ENCODE measurements at places on chromosomes 2 and 18.

DNA sequence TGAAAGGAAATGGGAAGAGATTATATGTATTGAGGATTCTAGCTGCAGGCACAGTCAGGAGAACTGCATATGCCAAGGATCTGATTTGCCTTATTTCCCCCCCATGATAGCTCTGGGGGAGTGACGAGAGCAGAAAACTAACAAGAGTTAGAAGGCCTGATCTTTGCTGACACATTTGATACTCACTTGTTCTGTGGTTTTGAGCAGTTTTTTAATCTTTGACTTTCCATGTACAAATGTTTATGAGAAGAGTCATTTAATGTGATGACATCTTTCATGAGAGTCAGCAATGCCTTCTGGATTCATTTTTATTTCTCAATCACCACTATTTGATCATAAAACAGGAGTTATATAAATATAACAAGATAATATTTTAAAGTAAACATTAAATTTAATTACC, 12.7 kb upstream of the SERPINB7 start:
- no peak for DNase-seq

DNA sequence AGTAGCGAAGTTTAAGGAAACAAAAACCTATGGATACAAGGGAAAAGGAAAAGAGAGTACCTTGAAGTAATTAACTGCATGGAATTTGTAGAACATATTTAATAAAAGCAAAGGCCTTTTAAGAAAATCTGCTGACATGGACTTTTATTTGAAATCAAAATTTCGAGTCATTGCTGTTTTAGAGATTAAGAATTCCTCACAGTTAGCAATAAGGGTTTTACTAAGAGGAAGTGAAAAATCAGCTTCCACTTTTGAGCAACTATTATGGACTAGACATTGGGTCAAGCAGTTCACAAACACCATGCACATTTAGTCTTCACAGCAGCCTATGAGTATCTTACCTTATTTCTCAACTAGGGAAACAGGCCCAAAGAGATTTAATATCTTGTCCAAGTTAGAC, 876.3 kb downstream of the BCL11A start:
- DNase-seq: no peak

- no peak for DNase-seq
Measured at GRCh38 chr2:73111073-73112025, 1.4 kb downstream of the RAB11FIP5 start.

GRCh38 chr2:143808166-143808565, 678.9 kb downstream of the ARHGAP15 start:
- no peak for DNase-seq
